ENCODE measurements at places on chromosomes 2 and 18. TPM values are rescaled to one million over a fixed set of nuclear protein-coding genes. Genes with fewer than 3 reads are reported as not detected.

GRCh38 chr2:221364672-221365071 lies 207.4 kb downstream of the EPHA4 start:
- no peak for DNase-seq

- DNase-seq: no peak
Observed at GRCh38 chr18:46829947-46830346, 73.1 kb upstream of the ST8SIA5 start.

DNA sequence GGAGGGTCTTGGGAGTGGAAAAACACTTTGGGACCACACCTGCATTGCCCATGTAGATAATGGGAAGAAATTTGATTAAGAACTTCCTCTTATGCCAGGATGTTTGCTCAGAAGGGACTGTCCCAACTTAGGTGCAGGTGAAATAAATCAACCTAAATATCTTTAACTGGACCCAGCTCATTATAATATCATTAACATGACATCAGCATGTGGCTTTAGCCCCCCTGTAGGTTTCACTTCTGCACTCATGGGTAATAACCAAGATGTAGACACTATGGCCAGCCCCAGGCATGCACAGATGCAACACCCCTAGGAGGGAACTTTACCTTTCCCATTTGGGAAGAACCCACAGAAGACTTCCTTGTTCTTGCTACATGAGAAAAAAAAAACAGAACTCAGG lies 227.4 kb upstream of the ZNF804A start:
- no peak for DNase-seq

DNA sequence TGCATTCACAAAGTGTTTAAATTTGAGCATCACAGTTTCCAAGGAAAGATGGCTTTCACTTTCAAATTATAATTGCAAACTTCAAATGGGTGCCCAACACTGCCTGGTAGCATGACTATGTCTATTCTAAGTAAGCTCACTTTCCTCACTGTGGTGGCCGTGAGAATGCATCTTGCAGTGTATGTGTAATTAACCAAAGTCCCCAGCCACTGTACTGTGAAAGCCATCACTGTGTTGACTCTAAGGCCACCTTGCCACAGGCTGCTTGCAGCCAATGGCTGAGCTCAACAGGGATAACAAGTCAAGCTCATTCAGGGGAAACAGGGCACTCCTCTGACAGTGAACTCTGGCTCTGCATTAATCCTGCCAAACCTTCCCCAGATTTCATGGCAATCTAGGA lies 43.3 kb upstream of the LGALSL start:
- DNase-seq: no peak

- DNase-seq: no peak
Observed at GRCh38 chr2:160419776-160420505, 73.7 kb downstream of the RBMS1 start.

- DNase-seq: peak; percentile 91
Observed at GRCh38 chr2:98869870-98870269, 66.2 kb downstream of the CRACDL start.

GRCh38 chr2:234978466-234979203 lies 26.8 kb downstream of the SH3BP4 start:
- DNase-seq: peak; percentile 83

- no peak for DNase-seq
Observed at GRCh38 chr2:113776949-113777348, 20.5 kb upstream of the SLC35F5 start.

GRCh38 chr2:119349289-119349688 lies 17.3 kb downstream of the C2orf76 start:
- DNase-seq: no peak

- no peak for DNase-seq
Observed at GRCh38 chr2:147197754-147198483, 646.9 kb upstream of the ACVR2A start.

DNA sequence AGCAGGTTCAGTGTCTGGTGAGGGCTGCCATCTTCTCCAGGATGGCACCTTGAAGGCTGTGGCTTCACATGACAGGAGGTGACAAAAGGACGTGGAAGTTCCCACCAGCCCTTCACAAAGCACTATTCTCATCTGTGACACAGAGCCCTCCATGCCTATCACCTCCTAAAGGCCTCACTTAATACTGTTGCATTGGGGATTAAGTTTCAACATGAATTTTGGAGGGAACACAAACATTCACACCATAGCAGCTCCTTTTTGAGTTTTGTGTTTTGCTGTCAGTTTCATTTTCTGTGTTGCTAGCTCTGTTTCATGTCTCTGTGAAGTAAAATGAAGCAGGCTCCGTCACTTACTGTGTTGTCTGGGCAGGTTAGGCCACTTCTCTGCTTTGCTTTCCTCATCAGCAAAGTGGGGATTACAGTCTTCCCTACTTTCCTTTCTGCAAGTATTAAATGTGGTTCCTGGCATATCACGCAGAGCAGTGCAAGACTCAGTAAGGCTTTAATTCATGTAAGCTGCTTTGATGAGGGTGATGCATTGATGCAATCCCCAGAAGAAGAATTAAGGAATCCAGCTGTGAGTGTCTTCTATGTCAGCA lies 31.6 kb downstream of the LIMS1 start:
- DNase-seq: no peak

DNA sequence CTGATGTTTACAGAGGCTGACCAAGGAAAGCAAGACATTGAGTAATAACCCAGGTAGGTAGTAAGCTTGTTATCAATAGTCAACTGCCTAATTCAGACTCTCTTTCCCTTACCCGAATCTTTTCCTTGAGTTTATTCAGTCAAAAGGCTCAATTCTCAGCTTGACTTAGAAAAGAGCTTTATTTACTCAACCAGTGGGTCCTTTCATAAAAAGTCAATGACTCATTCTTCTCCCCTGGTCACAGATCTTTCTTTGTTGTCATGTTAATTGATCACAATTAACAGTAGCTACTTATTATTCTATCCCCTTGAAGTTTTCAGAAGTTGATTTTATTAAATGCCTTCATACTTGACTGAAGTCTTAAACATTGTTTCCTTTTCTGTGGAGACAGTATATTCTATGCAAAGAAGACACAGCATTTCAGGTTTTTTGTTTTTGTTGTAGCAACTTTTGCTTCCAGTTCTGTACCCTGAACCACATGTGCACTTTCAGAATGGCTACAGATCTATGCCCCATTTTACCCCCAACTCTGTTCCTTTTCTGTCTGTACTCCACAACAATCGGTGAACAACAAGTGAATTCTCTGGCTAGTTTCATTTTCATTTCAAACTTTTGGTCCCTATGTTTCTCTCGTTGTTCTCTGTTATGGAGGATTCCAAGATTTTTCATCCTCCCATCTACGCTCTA lies 428.3 kb downstream of the NCKAP5 start:
- no peak for DNase-seq

GRCh38 chr2:9029721-9030120 lies 26.2 kb upstream of the MBOAT2 start:
- DNase-seq: no peak

DNA sequence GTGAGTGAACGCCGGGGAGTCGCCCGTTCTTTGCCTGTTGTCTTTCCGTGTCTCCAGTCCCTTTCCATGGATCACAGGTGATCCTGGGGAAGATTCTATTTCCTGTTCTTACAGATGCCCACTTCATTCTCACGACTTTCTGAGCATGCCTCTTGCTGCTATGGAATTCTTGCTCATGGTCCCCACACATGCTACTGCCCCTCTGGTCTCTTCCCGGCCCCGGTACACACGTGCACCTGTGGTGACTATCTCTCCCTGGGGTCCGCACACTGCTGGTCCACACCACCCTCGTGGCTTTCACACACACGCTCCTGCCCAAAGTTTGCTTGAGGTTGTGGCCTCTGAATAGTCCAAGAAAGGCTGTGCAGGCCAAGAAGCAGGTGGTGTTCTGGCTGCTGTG lies 67.9 kb upstream of the ALKAL2 start:
- DNase-seq: no peak

DNA sequence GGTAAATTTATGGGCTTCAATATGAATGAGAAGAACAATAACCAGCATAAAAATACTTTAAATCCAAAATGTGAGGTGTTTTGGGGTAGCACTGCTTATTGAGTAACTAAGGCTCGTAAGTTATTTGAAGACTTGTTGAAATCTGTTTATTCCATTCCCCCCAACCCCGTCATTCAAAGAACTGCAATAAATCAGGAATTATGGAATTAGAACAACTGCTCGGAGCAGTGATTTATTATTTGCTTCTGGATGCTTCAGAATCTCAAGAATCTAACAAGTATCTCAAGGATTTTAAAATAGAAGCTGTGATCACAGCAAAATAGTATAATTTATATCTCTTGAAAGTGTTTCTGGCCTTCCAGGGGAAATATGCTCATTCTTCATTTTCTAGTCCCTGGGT lies 86.8 kb downstream of the EML6 start:
- no peak for DNase-seq

DNA sequence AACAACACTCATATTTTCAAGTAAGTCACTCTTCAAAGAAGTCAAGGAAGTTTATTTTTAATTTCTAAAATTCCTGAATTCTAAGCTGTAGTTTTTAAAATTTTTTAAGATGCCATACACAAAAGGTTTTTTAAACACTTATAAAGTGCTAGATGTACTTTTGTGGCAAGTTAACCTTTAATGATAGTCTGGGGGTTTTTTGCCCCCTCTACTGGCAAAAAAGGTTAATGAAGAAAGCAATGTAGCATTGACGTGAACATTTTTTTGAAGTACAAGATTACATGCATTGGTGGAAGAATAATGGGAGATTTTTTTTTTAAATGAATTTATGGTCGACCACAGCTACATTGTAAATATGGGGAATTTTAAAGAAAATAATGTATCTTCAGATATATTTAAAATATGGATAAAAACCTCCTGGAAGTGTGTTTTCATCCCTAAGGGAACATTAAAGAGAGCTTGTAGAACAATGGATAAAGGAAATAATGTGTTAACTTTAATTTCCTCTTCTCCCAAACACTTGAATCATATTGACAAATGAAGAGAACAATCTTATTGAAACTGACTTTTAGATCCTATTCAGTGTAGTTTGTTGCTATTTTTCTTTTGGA lies 12.6 kb downstream of the ITPRID2 start:
- DNase-seq: no peak

The PARD3B gene
- polyA plus RNA-seq: 7.2 TPM

The CCDC121 gene
- polyA plus RNA-seq: 1.7 TPM

The ZBTB7C gene
- 3.0 TPM for polyA plus RNA-seq

The RETREG2 gene
- polyA plus RNA-seq: 52.5 TPM

The FOXD4L1 gene
- polyA plus RNA-seq: 0.05 TPM

The DSG1 gene
- polyA plus RNA-seq: not detected

The SLC9A2 gene
- polyA plus RNA-seq: 2.4 TPM

The C2orf49 gene
- polyA plus RNA-seq: 11.2 TPM

All from stomach (tissue), 19 donors.